Stimulated activated CD4-positive, alpha-beta T cell treated with anti-CD3 and anti-CD28 coated beads, Interleukin-2, amount 100 ng/mL, for 24 hours (primary cell): ENCODE measurements at places on chromosomes 1 and 21.

DNA sequence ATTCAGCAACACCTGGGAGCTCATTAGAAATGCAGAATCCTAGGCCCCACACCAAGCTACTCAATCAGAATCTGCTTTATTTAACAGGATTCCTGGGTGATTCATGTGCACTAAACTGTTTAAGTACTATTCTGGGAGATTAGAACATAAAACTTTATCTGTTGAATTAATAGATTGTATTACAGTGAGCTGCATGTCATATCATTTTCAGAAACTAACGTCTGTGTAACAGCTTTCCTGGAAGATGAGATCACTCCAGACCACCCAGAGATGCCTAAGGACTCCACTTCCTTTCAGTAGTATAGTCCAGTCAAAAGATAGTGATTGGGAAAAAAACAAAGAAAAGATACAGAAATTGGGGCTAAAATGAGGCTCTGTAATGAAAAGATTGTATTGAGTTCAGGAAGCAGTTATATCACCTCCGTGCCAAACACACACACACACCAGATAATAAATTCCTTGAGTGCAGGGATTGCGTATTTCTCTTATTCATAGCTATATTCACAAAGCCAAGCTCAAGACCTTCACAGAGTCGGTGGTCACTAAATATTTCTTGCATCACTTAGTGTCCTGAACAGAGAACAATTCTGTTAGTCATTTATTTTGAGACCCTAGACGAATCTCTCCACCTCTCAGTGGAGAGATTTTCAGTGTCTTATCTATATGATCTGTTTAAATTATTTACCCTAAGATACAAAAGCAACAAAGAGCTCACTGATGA, 178.2 kb downstream of the DSCAM start:
- DNase-seq, result no peak

GRCh38 chr1:113215015-113215414, 142.0 kb downstream of the LRIG2 start:
- no peak for DNase-seq

GRCh38 chr21:36104317-36105300, 30.3 kb upstream of the CBR3 start:
- DNase-seq, result peak; percentile 68

DNA sequence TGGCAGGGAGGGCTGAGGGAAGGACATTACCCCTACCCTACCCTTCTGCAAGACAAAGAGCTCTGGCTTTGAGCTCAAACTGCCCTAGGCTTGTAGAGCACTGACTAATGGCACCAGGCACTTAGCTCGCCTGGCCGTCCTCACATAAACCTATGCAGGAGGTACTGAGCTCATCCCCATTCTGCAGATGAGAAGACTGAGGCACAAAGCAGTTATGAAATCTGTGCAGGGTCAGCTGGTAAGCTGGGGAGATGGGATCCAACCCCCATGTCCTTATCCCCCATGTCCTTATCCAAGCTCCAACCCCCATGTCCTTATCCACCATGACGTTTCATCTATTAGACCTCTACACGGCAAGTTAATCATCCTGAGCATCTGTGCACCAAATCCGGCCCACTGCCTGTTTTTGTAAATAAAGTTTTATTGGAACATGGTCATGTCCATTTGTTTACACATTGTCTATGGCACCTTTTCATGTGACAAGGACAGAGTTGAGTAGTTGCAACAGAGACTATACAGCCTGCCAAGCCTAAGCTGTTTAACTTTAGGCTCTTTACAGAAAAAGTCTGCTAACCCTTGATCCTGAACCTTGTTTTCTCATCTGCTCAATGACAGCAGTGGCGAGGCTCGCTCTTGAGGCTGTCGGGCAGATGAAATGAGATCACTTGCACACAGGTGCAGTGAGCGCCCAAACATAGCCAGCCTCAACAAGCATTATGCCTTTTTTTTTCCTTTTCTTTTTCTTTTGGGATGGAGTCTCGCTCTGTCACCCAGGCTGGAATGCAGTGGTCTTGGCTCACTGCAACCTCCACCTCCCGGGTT, 86.8 kb downstream of the FBXO2 start:
- no peak for DNase-seq

GRCh38 chr1:158068918-158069317, 75.5 kb downstream of the KIRREL1 start:
- no peak for DNase-seq

DNA sequence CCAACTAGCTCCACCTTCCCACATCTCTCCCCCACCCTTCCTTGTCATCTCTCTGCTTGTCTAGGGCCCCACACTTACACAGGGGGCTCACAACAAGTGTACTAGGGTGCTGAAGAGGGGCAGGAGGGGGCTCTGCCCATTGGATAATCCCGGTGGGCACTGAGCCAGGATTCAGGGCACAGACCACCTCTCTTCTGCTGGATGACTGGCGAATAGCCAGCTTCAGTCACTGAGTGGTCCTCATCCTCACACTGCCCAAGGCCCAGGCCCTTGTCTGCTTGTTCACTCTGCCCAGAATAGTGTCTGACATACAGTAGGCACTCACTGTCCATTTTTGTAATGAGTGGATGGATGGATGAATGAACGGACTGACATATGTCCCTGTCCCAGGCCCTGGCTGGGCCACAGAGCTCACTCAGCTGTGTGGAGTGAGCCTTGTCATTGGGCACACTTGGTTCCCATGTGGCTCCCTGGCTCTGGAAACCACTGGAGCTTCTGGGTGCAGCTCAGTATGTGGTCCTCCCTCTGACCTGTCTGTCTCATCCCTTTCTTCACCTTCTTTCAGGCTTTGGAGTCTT, 36.6 kb downstream of the FOXO6 start:
- DNase-seq, result no peak
